ENCODE measurements at places on chromosomes 7 and 10.

GRCh38 chr7:111532625-111533024 is 29.7 kb downstream of the IMMP2L start:
- no peak for DNase-seq

GRCh38 chr7:148709014-148709413 is 10.3 kb downstream of the CUL1 start:
- no peak for DNase-seq

GRCh38 chr10:25725917-25726716 is 207.9 kb upstream of the MYO3A start:
- no peak for DNase-seq

- no peak for DNase-seq
Measured at GRCh38 chr7:74627661-74628411, 29.7 kb upstream of the GTF2I start.

GRCh38 chr10:90887555-90887954 is 15.8 kb downstream of the RPP30 start:
- DNase-seq, result no peak

DNA sequence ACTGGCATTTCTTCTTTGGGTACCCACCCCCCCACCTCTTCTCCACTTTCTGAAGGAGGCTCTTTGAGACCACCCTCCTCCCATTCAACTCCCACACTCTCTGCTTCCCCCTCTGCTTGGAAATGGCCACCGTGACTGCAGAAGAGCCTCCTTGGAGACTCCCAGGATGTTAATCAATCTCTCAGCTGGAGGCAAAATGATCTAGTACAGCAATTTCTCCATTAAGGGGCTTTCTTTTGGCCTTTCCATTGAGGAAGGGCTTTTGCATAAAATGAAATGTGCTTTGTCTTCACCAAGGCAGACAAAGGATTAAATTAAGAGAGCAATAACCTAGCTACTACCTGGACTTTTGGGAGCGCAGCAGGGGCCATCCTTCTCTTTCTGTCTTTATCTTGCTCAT is 26.1 kb downstream of the CDHR3 start:
- no peak for DNase-seq

DNA sequence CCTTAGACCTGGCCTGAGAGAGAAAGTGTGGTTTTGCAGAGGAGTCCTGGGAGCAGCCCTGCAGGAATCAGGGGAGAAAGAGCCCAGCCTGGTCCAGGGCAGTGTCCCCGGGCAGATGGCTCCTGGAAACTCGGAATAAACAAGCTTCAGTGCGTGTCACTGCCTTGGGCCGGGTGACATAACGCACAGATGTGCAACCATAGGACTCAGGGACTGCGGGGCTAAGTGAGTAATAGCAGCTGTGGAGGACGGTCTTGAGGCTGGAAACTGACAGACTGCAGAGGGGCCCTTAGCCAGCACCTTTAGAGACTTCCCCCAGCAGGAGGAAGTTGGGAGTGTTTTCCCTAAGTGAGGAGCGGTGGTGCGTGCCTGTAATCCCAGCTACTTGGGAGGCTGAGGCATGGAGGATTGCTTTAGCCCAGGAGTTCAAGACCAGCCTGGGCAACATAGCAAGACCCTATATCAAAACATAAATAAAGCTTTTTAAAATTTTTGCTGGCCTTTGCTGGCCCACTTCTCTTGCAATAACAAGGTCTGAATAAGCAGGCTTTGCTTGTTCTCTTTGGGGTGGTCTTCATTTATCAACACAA is 5.3 kb upstream of the CLIP2 start:
- DNase-seq, result no peak

DNA sequence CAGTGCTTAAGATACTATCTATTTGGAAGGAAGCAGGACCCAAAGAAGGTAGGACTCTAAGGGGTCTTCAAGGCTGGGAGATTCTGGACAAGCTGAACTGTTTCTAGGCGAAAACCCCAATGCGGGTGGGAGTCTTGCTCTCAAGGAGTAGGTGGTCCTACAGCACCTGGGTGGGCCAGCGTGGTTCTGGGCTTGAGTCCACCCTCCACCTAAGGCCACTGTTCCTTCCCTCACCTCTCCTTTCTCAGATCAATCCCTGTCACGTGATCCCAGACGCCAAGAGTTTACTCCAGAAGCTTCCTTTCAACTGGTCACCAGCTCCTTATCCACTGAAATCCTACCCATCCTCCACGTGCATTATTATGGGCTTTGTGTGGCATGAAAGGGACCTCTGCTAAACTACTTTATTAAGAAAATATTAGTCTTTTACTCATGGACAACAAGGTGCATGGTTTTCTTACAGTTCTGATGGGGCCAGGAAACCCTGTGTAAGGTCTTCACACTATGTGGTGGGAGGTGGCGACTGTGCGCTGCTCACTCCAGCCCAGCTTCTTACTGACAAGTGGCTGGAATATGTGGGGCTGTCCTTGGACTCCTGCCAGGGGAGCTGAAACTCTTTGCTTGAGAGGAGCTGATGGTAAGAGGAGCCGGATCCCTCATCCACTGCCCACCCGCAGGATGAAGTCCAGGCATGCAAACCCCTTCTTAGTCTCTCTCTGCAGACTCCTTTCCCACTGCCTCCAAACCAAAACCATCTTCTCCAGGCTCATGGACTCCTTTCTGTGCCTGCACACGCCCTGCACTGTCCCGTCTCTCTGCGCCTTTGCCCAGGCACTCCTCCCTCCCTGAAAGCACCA is 1.6 kb downstream of the ZNF746 start:
- DNase-seq, result no peak

DNA sequence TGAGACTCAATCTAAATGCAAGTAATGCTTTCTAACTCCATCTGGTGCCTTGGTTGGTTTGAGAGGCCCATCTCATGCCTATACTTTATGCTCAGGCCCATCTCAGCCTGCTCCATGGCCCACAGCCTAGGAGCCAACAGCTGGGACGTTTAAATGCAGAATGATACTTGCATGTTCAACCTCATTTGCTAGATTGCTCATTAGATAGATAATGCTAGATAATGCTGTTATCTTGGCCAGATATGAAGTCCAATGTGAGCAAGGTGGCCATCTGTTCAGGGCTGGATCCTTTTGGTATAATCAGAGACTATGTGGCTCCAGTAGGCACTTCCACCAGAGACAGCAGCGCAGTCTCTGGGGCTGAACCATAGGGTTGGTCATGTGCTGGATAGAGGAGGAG is 321.6 kb upstream of the PHYHIPL start:
- DNase-seq, result no peak

DNA sequence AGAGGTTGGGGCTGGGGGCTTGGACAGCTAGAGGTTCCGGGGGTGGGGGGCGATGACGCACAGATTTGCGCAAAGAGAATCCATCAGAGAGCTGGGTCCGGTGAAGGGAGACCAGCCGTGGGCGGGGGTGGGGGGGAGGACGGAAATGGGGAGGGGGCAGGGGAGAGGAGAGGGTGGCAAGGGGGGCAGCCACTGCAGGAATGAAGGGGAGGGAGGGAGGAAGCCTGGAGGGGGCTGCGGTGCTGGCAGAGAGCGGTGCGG is 1.2 kb upstream of the VGF start:
- DNase-seq, result no peak

DNA sequence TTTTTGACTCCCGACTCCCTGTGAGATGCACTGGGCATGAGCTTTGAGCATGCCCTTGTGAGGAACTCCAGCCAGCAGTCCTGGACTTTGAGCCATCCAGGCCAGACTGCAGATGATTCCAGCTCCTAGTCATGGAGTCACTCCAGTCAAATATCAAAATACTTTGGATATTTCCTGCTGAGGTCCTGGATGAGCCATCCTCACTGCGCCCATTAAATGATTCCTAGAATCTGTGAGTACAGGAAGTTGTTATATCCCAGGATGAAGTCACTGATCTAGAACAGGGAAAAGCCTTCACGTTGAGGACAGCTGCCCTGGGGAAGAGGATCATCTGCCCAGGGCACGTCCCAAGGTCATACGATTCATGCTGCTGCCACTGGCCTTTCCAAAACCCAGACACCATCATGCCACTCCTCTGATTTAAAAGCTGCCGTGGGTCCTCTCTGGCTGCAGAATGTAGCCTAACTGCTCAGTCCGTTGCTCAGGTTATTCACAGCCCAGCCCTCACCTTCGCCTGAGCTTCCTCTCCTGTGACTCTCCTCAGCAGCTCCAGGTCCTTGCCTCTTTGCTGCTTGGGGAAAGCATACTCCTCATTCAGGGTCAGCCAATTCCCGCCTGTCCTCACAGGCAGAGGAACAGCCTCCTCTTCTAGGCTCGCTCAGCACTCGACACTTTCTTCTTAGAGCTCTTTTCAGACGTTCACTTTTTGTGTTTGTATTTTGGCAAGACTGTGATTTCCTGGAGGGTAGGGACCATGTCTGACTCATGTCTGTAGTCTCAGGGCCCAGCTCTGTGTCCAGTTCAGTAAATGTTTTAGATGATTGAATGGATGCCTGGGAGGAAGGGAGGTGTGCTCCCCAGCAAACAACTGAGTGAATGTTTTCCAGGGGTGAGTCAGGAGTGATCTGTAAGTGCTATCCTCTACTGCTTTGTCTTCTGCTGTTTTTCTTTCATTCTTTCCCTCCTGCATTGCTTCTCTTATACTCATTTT is 157.8 kb downstream of the SNX10 start:
- no peak for DNase-seq

- DNase-seq, result no peak
Measured at GRCh38 chr7:47428768-47429472, 153.0 kb downstream of the TNS3 start.

GRCh38 chr7:70762696-70763095 is 369.2 kb upstream of the GALNT17 start:
- DNase-seq, result no peak

GRCh38 chr7:18808026-18808425 is 309.4 kb downstream of the TWIST1 start:
- DNase-seq, result no peak

DNA sequence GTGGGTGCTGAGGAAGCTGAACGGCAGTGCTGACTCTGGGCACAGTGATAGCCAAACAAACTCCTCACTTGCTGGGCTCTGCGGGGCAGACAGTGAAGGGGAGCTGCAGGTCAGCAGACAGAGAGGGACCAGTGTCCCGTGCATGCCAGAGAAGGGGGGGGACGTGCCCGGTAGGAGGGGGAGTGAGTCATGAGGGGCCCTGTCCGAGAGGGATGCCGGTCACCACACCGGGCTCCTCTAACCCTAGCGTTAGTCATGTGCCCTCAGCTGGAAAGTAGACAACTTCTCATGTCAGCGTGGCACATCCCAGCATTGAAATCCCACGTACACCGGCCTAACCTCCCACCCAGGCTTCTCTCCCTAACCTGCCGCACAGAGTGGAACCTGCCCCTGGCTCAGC is 117.1 kb upstream of the DPP6 start:
- no peak for DNase-seq

GRCh38 chr7:155020996-155021395 is 18.1 kb upstream of the PAXIP1 start:
- no peak for DNase-seq

DNA sequence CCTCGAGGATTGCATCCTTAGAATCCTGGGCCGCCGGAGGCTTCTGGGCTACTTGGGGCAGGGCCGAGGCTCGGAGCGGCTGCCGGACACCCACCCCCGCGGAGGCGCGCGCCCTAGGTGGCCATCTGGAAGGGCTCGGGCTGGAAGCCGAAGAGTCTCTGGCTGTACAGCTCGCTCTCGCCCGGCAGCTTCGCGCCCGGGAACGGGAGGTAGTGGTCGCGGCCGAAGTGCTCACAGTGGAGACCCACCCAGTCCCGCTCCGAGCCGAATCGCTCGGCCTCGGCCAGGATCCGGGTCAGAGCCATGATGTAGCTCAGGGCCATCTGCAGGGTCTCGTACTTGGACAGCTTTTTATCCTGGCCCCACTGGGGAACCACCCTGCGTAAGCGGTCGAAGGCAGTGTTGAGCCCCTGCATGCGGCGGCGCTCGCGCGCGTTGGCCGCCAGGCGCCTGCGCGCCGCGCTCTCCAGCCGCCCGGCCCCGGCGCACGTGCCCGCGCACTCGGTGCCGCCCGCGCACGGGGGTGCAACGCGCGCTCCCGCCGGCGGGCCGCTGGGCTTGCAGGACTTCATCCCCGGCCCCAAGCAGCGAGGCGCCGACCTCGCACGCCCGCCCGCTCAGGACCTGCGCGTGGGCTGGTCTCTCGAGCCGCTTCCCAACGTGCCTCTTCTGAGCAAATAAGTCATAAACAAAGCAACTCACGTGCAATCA is 652 bp downstream of the ATOH7 start:
- no peak for DNase-seq

GRCh38 chr10:34911661-34912205 is 96.6 kb upstream of the PARD3 start:
- DNase-seq, result no peak

DNA sequence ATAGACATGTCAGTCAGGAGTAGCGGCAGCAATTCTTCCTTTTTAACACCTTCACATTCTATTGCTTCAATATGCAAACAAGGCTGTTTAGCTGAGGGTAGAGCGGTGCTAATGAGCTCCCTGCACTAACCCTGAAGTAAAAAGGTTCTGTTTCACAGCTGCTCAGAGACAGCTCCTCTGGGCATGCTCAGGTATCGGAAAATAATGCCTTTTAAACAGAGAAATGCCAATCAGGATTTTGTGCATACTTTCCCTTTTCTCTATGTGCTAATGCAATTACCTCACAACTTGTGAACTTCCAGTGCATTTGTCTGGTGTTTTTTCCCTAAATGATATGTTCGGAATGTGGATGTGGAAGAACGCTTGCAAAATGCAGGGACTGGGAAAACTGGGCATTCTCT is 307.7 kb upstream of the FZD8 start:
- DNase-seq, result no peak

- DNase-seq, result no peak
Measured at GRCh38 chr7:41148521-41148951, 554.4 kb downstream of the INHBA start.

GRCh38 chr10:100791369-100792058 is 46.1 kb downstream of the PAX2 start:
- no peak for DNase-seq

GRCh38 chr10:45023426-45023825 is 22.7 kb downstream of the ZNF22 start:
- no peak for DNase-seq

DNA sequence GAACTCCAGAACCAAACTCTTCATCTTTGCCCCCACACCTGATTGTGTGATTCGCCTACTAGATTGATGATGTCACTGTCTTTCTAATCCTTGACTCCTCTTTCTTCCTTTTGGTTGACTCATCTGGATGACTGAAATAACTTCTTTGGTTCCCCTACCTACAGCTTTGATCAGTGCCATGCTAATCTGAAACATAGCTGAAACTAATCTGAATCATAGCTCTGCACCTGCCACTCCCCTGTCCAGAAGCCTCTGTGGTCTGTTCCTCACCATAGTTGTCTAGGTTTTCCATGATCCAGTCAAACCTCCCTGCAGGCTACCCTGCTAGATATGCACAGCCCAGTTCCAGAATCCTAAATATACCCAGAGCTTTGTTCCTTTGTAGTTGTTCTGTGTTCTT is 51.9 kb downstream of the ZNF365 start:
- DNase-seq, result no peak
